Lung microvascular endothelial cell (primary cell): ENCODE measurements at places on chromosomes 6 and 20. TPM values are rescaled to one million over a fixed set of nuclear protein-coding genes. Genes with fewer than 3 reads are reported as not detected.

DNA sequence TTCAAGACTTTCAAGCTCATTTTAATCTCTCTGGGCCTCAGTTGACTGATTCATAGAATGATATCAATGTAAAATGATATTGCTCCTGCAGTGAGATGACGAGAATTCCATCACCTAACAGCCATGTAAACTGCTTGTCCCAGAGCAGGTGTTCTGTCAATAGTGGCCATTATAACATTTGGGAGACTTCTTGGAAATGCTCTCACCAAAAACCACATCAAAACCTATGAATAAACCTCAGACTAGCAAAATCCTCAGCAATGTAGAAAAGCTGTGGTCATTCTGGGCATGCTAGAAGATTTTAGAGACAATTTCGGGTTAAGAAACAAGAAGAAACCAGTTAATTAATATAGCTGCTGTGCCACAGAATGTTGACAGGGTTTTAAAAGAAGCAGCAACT, 225.4 kb downstream of the FRK start:
- DNase-seq: no peak

TXLNB gene
- 0.40 and 0.44 TPM in 2 replicates for total RNA-seq

PRKN gene
- total RNA-seq: under 0.01 and 0.40 TPM in 2 replicates

- peak; percentile 82 for DNase-seq
Measured at GRCh38 chr6:10587656-10588406, 66.7 kb downstream of the GCNT2 start.

ARMH2 gene
- total RNA-seq: not detected in 2 replicates

DNA sequence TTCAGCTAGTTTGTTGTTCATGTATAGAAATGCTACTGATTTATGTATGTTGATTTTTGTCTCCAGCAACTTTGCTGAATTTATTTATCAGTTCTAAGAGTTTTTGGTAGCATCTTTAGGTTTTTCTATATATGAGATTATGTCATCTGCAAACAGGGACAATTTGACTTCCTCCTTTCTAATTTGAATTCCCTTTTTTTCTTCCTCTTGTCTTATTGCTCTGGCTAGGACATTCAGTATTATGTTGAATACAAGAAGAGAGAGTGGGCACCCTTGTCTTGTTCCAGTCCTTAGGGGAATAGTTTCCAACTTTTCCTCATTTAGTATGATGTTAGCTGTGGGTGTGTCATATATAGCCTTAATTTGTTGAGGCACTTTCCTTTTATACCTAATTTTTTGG, 58.2 kb downstream of the CDH26 start:
- DNase-seq: no peak

DNA sequence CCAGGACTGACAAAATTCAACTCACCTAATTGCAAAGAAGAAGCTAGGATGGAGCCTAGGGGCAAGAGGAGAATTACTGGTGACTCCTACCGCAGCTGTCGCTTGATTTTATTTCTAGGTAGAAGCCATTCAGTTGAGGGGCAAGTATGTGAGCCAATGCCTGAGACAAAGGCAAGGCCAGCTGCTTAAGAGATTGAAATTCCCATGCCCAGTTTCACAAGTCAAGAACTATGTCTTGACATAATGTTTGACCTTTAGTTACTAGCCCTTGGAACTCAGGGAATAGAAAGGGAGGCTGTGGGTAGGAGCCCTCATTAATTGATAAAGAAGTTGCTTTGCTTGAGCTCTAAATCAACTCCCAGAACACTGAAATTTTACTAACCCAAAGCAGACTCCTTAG, 54.0 kb downstream of the GPR63 start:
- no peak for DNase-seq

SLC35A1 gene
- 14.4 and 24.0 TPM in 2 replicates for total RNA-seq

- DNase-seq: no peak
Measured at GRCh38 chr6:55998576-55998975, 123.2 kb upstream of the BMP5 start.

GRCh38 chr6:123575188-123575587, 61.6 kb downstream of the TRDN start:
- DNase-seq: no peak

- no peak for DNase-seq
Measured at GRCh38 chr20:24236963-24237362, 232.5 kb upstream of the SYNDIG1 start.

KCNK5 gene
- under 0.01 TPM in 1 of 2 replicates, not detected in the other for total RNA-seq

DNA sequence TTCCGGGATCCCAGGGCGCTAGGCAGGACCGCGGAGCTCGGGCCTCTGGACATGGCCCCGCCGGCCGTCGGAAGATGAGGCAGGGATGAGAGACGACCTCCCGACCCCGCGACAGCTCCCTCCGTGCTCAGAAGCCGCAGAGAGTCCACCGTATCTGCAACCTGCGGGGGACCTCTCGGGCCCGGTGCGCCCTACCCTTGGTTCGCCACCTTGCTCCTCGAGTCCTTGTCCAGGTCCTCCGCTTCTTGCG, 301 bp downstream of the PPP1R3D start:
- DNase-seq: peak; percentile 44

GRCh38 chr6:104682722-104683643, 176.7 kb downstream of the HACE1 start:
- DNase-seq: peak; percentile 63
